ENCODE measurements at places on chromosomes 4 and X.

DNA sequence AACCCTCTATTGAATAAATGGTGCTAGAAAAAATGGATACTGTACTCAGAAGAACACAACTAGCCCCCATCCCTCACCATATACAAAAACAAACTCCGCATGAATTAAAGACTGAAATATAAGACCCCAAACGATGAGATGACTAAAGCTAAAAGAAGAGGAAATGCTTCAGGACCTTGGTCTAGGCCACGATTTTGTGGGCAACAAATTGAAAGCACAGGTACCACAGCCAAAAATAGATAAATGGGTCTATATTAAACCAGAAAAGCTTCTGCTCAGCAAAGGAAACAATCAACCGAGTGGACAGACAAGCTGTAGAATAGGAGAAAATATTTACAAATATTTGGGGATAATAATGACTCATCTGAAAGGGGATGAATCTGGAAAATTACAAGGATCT is 86.4 kb upstream of the DHRSX start:
- no peak for DNase-seq

DNA sequence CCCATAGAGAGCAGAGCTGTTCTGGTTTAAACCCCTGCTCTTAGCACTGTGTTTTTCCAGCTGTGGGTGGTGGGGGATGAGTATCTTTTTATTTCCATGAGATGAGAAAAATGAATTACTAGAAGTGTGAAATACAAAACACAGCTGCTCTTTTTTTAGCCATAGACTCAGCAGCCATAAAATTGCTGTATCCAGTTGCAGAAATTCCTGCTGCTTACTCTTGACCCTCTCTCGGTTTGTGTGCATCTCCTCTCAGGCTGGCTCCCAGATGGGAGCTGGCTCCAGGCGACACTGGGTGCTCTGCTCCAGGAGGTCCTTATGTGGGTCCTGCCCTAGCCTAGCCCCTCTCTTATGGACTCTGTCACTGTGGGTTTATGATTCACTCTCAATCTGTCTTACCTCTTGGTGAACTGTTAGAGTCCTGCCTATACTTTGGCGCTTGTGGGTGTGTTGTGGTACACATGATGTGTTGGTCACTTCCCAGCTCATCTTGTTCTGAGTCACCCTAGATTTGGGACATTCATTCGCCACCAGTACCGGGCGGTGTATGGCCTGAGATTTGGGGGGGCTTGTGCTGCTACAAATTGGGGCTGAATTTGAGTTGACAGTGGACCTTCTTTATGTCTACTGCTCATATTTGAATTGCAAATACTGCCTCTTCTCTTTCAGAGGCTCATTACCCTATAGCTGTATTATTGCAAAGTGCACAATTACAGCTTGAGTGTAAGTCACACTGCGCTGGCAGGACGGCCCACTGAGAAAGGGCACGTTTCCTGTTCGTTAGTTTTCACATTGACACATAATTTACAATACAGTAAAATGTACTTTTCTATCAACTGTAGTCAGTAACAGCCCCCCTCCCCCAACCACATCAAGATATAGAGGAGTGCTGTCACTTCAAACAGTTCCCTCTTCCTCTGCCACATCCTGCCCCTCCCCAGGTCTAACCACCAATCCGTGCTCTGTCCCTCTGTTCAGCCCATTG is 46.9 kb upstream of the MSANTD1 start:
- peak; percentile 37 for DNase-seq

DNA sequence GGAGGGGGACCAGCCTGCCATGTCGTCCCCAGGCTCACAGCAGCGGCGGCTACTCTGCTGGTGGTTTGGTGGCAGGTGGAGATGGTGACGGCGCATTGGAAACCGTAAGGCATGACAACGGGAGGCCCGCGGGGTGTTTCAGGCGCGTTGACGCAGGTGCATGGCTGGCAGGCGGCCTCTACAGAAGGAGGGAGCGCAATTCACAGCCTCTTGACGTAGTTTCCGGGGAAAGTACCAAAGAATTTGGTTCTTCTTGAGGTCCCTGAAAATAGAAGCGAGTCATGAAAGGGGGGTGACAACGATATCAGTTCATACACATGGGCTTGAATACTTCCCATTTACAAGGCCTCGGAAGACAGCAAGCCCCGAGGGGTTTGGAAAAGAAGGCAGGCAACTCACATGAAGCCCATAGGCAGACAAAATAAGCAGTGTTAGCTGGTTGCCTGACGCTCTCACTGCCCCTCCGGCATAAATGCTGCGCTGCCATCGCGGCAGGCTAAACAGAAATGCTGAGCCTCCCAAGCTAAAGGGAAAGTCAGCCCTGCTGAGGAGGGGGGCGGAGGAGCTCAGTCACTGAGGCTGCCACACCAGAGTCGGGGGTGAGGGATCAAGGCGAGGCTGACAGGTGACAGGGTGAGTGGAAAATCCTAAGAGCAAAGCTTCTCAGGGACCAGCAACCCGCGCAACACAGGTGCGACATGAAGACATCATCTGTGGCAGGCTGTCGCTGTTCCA is 52.3 kb upstream of the PDLIM3 start:
- no peak for DNase-seq

GRCh38 chr4:152161676-152162330 is 374.1 kb downstream of the FBXW7 start:
- DNase-seq: peak; percentile 29

DNA sequence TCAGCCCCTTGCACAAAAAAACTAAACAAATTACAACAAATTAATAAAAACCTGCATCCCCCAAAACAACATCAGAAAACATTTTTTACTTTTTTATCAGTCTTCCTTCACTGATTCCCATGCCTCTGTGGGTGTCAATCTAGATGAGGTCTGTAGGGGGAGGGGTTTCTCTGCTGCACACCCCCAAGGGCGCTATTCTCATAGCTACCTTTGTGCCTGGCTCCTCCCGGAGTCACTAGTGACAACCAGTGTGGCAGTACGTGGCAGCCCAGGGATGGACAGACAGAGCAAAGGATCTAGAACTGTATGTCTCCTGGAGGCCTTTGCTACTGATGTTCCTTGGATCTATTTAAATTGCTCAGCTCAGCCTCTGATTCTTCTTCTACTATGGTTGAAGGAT is 228.1 kb upstream of the ANXA3 start:
- no peak for DNase-seq

GRCh38 chrX:144586756-144587155 is 660.5 kb upstream of the SPANXN1 start:
- DNase-seq: peak; percentile 0

DNA sequence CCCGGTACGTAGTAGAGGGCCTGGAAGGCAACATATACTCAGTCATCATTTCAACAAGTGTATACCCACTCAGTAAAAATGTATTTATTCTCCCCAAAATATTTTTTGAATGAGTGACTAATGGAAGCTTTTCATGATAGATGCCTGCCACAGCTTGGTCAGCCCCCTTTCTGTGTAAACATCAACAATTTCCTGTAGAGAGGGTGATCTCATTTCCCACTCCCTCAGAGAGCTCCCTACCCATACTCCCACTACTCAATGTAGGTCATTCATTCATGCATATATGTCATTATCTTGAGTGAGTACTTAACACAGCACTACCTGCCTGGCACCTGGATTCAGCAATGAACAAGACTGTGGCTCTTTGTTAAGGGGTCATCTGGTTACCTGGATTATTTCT is 81.9 kb downstream of the STK32B start:
- no peak for DNase-seq
